ENCODE measurements at places on chromosomes 6 and 20.

GRCh38 chr6:154298297-154298696 lies 58.3 kb downstream of the IPCEF1 start:
- no peak for DNase-seq

GRCh38 chr20:39713076-39713840 lies 751.1 kb downstream of the DHX35 start:
- DNase-seq, result no peak

GRCh38 chr6:14817074-14817473 lies 428.8 kb upstream of the JARID2 start:
- no peak for DNase-seq

- DNase-seq, result no peak
Observed at GRCh38 chr6:78597966-78598365, 269.4 kb upstream of the IRAK1BP1 start.

DNA sequence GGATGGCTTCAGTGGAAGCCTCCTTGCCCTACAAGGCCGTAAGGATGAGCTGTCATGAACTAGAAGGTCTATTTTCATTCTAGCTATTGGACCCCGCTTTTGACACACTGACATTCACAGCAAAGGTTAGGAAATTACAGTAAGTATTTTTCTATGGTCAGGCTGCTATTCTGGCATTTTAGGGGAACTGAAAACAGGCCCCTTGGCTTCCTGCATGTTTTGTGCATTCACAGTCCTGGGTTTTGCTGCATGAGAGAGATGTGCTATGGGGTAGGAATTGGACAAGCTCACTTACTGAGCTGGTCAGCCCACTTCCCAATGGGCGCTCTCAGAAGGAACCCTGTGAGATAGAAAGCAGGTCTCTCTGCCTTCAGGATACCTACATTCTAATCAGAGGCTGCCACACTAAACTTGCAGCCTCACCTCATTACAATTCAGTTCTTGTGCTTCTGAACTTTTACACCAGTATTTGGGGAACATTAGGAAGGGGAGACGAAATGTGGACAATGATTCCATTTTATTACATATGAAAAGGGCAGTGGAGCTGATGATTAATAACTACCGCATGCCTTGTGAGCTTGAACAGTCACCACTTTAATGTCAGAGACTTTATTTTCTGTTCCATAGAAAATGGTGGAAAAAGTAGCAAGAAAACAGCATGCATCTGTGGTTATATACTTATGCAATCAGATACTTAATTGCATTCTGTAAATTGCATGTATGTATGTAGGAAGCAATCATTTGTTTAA lies 86.6 kb upstream of the TAB2 start:
- DNase-seq, result no peak

DNA sequence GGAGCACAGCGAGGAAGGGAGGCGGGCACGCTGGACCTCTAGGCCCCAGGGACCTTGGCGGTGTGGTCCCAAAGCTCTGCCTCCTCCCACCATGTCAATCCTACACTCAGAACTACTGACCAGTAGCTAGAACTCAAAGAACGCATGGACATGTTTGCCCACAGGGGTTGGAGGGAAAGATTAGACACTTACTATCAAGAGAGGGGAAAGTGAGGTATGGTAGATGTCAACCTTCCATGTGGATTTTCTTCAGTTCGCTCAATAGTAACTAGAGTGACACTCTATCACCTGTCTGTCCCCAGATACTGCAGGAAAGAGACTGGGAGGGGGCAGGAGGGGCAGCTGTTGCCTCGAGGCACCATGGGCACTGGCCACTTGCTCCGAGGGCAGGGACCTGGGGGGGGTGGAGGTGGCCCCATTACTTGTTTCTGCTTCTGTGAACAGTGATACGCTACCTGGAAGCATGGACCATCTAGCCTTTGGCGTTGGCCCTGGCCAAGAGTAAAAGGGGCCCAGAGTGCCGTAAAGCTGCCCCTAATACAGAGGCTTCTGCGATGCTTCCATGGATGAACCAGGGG lies 912 bp upstream of the DIDO1 start:
- peak; percentile 19 for DNase-seq

DNA sequence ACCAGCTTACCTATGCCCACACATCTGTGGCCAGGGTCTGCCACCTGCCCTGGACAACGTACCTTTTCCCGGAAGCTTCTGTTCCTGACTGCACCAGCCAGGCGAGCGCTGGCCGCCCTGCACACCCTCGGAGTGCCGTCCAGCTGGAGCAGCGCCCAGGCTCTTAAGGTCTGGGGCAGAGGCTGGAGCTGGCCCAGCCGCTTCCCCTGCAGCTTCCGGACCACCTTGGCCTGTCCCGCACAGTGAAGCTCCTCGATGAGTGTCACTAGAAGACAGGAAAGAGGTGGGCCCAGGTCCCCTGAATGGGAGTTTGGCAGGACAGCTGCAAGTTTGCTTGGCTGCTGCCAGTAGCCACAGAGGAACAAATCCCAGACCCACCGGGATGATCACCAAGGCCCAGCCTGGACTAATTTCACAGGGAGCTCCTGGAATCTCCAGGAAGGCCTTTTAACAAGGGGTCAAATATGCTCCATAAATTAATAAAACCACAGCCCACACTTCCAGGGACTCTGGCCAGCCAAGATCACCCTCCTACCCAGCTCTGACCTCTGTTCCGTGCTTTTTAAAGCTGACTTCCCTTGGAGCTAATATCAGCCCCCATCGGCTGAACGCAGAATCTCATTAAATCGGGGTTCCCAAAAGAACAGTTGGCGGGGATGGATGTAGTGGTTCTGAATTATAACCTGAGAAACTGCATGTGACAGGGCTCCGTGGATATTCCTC lies 82.3 kb downstream of the PTPN1 start:
- peak; percentile 42 for DNase-seq

- peak; percentile 23 for DNase-seq
Observed at GRCh38 chr6:26598267-26598666, 1.5 kb downstream of the ABT1 start.

DNA sequence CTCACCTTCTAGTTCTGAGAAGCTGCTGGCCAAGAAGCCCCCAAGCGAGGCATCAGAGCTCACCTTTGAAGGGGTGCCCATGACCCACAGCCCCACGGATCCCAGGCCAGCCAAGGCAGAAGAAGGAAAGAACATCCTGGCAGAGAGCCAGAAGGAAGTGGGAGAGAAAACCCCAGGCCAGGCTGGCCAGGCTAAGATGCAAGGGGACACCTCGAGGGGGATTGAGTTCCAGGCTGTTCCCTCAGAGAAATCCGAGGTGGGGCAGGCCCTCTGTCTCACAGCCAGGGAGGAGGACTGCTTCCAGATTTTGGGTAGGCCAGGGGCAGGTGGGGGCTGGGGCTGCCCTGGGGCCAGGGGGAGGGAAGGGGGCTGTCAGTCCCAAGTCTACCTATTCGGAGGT lies 2.3 kb downstream of the MYLK2 start:
- DNase-seq, result no peak

GRCh38 chr6:137647762-137648447 lies 153.7 kb upstream of the OLIG3 start:
- DNase-seq, result no peak

DNA sequence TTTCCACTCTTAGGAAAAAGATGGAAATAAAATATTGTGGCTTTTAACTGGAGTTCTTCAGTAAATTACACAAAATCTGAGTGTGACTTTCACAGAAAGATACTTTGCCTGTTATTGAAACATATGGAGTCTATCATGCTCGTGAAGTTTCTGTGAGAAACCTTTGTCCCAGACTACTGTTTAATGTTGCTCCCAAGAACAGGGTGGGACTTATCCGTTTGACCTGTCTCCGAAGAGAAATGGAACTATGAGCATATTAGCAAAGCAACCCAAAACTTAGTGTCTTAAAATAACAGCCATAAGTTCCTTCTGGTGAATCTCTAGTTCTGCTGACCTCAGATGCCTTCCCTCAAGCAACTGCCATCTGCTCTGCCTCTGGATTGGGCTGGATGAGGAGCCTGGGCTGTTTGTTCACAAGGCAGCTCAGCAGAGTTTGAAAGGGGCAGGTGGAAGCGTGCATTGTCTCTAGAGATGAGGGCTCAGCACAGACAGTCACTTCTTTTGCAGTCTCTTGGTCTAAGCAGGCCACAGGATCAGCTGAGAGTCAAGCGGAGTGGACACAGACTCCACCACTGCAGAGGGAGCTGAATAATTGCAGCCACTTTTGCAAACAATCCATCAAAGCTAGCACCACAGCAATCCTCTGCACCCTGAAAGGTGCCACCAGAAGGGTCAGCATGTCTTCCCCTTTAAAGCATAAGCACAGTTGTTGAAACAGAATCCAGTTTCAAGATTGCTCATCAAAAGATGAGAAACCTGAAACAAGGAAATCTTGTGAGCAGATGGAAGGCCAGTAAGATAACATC lies 52.8 kb downstream of the MYB start:
- no peak for DNase-seq

- DNase-seq, result no peak
Observed at GRCh38 chr20:57499676-57500075, 25.3 kb downstream of the CTCFL start.

DNA sequence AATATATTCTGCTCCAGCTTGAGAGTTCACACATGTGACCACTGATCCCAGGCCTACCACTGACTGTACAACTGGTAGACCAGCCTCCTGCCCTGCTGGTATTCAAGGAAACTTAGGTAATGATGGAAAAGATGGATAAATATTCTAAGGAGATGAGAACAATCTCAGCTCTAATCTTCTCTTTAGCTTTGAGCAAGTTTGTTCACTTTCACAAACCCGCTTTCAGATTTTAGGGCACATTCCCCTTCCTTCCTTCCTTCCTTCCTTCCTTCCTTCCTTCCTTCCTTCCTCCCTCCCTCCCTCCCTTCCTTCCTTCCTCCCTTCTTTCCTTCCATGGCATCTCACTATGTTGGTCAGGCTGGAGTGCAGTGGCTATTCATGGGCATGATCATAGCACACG lies 88.2 kb upstream of the PHACTR1 start:
- no peak for DNase-seq

DNA sequence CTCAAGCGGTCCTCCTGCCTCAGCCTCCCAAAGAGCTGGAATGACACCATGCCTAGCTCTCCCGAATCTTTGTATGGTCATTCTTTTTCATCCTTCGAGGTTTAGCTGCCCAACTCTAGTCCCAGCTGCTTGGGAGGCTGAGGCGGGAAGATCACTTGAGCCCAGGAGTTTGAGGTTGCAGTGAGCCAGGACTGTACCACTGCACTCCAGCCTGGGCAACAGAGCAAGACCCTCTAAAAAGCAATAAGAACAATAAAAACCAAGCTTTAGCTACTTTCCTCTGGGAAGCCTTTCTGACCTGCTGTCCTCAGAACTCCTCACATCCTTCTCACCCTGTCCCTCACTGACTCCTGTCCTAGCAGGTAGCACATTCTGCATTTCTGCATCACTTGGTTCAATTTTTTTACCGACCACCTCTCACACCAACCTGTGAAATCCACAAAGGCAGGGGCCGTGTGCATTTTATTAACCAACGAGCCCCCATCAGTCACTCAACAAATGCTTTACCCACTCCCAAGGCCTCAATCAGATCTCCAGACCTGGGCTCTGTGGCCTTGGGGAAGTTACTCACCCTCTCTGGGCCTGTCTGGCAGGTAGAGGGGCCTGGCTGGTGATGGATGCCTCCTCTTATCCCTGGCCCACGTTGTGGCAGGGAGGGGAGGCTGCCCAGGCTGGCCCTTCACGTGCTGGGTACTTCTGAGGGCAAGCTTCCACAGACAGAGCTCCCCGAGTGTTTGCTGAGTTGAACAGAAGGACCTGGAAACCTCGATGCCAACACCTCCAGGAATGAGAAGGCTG lies 14.7 kb upstream of the SRC start:
- no peak for DNase-seq

- DNase-seq, result no peak
Observed at GRCh38 chr6:131792091-131792496, 15.7 kb upstream of the ENPP1 start.

DNA sequence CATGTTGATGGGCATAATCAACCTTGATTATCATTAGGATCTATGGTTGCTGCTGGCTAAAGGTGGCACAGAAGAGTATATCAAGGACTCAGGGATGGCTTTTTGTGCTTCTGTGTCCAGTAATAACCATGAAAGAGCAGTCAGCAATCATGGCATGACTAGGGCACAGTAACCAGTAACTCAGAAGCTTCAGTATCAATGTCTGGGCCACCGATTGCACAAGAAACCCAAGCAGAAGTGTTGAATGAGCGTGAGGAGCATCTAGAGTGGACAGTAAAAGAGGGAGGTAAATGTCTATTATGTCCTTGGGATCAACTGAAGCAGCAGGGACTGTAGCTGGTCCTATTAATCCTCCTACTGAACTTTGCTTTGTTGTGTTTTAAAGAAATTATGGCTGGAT lies 81.5 kb upstream of the F13A1 start:
- no peak for DNase-seq

DNA sequence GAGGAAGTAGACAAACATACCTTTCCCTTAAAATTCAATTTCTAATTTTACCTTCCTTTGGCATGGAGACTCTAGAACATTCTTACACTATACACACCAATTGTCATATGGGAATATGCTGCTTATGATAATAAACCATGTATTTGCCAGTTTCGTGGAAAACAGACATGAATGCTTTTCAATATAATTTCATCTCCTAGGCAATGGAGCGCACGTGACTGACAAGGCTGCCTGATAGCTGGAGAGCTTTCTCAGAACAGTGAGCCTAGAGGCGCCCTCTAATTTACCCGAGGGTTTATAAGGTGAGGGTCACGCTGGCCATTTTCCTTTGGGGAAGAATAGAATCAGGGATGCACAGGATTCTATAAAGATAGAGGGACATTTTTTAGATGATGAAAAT lies 56.5 kb downstream of the PRR18 start:
- no peak for DNase-seq

- no peak for DNase-seq
Observed at GRCh38 chr6:19121521-19121920, 715.6 kb upstream of the ID4 start.

GRCh38 chr20:10306440-10307358 lies 88.1 kb downstream of the SNAP25 start:
- DNase-seq, result no peak

DNA sequence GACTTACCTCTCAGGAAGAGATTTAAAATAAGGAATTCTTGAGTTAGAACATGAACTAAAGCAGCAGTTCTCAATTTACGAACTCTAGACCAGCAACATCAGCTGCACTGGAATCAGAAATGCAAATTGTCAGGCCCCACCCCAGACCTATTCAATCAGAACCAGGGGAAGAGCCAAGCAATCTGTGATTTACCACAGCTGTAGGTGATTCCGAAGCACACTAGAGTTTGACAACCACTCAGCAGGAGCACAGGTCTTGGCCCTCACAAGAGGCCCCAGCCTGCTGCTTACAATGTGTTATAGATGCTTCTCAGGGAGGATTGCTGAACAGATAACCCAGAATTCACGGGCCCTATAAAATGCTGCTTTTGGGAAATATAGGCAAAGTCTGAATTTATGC lies 279.2 kb downstream of the PTPRK start:
- no peak for DNase-seq

DNA sequence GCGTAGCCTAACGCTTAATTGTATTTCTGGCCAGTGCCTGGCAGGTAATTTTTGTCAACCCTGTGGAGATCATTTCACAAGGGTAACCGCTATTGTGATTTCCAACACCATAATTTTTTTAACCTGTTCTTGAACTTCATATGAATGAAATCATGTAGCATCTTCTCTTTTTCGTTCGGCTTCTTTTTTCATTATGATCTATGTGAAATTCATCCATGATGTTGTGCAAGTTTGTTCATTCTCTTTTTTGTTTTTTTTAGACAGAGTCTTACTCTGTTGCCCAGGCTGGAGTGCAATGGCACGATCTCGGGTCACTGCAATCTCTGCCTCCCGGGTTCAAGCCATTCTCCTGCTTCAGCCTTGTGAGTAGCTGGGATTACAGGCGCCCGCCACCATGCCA lies 42.5 kb upstream of the TGM3 start:
- no peak for DNase-seq

Data from right hindlimb (tissue), 1 donor.